Activated CD4-positive, alpha-beta T cell treated with anti-CD3 and anti-CD28 coated beads, Interleukin-2, Interleukin-6, amounts not matched to agents 100 ng/mL and 50 ng/mL, durations not matched to agents 16 hours and 8 hours (primary cell): ENCODE measurements at places on chromosomes 7 and 10.

GRCh38 chr10:45023426-45023825 is 22.7 kb downstream of the ZNF22 start:
- no peak for DNase-seq

DNA sequence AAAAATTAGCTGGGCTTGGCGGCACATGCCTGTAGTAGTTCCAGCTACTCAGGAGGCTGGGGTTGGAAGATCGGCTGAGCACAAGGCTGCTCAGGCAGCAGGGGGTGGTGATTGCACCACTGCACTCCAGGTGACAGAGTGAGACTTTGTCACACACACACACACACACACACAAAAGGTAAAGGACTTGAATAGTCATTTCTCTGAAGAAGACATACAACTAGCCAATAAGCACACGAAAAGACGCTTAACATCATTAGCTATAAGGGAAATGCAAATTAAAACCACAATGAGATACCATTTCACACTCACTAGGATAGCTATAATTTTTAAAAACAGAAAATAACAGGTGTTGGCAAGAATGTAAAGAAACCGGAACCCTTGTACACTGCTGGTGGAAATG is 48.6 kb downstream of the HIP1 start:
- no peak for DNase-seq

- DNase-seq = no peak
Observed at GRCh38 chr10:7773845-7774801, 13.7 kb downstream of the KIN start.

- DNase-seq = no peak
Observed at GRCh38 chr7:26060733-26061677, 91.0 kb upstream of the NFE2L3 start.

DNA sequence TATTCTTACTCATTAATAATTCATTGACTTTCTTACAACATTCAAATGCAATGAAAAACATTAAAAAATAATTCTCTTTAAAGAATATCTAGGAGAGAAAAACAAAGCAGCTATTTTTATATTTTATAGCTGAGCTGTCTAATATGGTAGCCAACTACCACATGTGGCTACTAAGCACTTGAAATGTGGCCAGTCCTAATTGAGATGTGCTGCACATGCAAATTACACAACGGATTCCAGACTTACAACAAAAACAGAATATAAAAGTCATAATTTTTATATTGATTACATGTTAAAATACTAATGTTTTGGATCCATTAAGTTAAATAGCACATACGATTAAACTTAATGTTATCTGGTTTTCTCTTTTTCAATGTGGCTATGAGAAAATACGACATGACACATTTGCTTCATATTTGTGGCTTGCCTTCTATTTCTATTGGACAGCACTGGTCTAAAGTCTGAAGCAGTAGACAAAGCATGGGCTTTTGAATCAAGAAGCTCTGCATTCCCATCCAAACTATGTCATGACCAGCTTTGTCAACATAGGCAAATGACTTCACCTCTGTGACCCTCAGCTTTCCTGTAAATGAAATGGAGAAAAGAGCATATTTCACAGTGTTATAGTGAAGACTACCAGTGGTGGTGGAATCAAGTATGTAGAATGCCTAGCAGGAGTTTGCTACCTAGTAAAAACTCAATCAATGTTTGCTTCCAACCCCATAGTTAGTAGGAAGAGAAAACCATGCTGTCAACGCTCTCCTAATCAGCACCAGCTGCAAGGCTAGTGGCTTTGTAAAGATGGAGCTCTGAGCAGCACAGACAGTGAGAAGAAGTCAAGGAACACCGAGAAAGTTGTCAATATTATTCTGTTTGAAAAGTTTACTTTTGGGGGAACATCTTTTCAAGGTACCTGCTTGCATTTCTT is 37.1 kb upstream of the GDF10 start:
- DNase-seq = no peak

DNA sequence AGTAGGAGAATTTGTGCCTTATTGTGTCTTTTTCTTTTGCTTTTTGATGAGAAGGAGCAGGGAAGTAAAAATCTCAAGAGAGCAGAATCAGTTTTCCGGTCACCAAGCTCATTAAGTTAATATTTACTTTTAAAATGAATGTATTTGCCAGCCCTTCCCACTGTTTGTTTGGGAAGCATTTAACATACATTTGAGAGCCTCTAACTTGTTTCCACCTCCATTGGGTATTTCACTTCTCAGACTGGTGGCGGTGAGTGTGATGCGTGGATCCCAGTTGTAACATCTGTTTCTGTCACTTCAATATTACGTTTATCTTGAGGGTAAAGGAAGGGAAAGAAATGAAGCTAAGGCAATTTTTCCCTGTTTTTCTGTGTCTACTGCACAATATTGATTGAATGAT is 22.8 kb downstream of the CDK14 start:
- no peak for DNase-seq

DNA sequence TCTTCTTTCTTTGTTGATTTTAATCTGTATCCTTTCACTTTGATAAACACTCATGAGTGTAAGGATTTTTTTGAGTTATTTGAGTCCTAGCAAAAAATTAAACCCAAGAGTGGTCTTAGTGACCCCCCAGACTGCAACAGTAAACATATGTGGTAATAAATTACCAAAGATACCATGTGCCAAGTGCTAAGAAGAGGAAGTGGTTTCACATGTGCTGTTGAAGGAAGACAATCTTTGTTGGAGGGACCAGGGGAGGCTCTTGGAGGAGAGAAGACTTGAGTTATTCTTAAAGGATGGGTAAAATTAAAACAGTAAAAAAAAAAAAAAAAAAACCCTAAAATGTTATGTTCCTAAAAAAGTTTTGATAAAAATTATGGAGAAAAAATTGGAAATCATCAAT is 150.2 kb downstream of the SEC23IP start:
- no peak for DNase-seq

DNA sequence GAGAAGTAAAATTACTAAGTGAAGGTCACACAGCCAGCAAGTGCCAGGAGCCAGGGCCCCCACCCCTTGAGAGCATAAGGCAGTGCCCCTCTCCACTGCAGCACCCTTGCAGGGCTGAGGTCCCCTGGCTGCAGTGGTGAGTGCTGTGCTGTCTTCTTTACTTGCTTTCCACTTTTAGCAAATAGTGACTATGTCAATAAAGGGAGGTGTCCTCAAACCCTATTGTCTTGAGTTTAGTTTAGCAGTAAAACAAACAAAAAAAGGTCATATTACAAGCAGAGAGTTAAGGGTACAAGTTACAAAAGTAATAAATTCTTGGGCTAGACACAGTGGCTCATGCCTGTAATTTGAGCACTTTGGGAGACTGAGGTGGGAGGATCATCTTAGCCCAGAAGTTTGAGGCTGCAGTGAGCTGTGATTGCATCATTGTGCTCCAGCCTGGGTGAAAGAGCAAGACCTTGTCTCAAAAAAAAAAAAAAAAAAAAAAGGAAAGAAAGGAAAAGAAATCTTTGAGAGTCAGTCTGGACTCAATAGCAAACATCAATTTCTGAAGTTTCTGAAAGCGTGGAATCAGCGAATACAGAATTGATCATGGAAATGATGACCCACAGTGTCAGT is 39.0 kb upstream of the KIF5B start:
- DNase-seq = no peak

- DNase-seq = no peak
Observed at GRCh38 chr10:34613491-34613890, 201.6 kb downstream of the PARD3 start.

GRCh38 chr7:6271060-6271658 is 1.3 kb downstream of the CYTH3 start:
- DNase-seq = peak; percentile 10

- DNase-seq = no peak
Observed at GRCh38 chr10:133347710-133348517, 741 bp downstream of the PRAP1 start.

DNA sequence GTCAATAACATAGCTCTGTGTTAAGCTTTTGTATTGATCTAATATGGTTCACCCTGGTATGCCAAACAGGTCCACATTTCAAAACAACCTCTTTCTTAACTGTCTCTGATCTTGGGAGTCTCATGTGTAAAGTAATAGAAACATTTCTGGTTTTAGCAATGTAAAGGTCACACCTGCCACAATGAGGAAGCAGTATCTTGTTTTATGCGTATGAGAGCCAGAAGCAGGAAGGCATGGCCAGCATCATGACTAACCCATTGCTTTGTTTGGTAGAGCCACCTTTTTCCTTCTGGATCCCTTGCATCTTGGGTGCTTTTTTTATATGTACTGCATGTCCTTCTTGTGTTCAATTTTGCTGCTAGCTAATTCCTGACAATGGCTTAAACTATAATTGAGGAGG is 411.3 kb upstream of the SEMA3C start:
- no peak for DNase-seq

DNA sequence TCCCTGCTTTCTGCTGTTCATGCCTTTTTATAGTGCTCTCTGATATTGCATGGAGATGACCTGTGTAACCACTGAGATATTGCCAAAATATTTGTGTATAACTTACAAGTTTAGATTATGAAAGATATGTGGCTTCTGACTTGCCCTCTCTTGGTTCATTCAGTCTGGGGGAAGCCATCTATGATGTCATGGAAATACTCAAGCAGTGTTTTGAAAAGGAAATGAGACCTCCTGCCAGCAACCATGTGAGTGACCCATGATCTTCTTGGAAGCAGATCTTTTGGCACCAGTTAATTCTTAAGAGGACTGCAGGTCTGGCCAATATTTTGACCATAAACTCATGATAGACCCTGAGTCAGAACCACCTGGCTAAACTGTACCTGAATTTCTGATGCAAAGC is 183.0 kb downstream of the THSD7A start:
- DNase-seq = no peak

DNA sequence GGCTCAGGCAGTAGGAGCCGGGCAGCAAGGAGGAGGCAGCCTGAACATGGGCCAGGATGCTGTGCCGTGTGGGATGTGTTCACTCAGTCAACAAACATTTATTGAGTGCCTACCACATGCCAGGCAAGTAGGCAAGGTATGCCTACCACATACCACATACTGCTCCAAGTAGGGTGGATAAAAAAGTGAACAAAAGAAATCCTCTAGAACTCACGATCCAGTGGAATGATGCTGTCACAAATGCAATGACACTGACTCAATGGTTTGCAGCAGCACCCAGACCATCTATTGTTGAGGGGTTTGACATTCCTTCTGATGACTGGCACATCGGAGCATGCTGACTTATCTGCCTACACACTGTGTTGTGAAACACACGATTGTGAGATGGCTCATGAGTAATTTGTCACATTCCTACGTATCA is 413.5 kb downstream of the NRG3 start:
- DNase-seq = no peak

DNA sequence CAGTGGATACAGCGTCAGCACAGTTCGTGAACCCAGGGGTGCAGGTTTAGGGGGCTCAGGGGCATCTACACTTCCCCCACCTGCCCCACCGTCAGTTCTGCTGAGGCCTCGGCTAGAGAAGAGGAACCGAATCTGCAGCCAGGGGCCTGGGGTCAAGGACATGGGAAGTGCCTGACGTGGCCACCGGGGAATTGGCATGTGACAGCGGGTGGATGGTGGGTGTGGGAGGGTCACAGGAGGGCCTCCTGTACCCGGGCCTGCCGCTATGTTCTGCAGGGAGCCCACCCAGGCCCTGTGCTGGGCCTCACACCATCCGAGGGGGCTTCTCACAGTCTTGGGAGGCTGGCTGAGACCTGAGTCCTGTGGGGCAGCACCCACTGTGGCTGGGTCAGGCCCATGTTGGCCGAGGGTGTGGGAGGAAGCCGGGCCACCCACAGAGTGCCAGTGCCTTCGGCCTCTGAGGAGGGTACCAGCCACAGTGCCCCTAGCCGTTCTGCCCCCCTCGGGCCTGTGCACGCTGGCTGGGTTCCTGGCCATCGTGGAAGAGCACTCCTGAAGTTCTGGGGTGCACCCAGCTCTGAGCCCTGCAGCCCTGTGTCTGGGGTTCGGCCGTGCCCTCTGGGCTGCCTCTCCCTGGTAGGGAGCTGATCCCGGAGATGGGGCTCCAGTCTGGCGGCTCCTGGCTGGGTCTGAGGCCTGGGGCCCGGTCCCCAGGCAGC is 5.9 kb downstream of the TTYH3 start:
- no peak for DNase-seq

- DNase-seq = no peak
Observed at GRCh38 chr10:113690749-113691148, 11.0 kb downstream of the CASP7 start.

- DNase-seq = no peak
Observed at GRCh38 chr7:45606050-45606449, 31.9 kb downstream of the ADCY1 start.

DNA sequence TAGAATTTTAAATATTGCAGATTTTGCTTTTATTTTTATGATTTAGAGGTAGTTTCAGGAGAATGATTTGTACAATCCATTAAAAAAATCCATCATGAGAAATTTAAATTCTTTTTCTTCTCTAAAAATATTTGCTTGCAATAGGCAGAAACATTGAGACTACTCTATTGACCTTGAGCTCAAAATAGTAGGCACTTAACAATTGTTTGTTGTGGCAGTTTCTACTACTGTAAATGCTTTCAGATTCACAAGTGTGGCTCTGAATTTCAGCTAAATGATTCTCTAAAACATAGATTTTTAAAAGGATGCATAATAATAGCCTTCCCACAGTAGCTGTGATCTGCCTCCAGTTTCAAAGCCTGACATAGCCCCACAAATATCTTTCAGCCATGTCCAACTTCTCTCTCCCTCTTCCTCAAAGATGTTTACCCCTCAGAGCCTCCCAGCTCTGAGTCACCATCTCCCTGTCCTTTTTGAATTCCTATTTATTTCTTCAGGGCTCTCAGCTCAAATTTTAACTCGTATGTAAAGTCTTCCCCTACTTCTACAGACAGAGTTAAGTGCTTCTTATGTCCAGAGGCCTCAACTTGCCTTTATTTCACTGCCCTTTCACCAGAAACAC is 160.5 kb downstream of the AOAH start:
- no peak for DNase-seq

DNA sequence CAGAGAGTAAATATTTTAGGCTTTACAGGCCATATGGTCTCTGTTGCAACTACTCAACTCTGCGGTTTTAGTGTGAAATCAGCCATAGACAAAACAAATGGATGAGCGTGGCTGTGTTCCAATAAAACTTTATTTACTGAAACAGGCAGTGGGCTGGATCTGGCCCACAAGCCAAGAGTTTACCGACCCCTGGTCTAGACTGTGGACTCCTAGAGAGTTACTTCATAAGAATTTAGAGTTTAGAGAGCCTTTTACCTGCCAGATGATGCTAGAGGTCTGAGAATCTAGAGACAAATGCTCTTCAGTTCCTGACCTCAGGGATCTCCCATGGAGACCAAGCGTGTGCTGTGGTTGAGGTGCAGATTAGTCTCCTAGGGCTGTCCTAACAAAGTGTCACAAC is 174.8 kb downstream of the PTEN start:
- no peak for DNase-seq

- DNase-seq = no peak
Observed at GRCh38 chr7:158421361-158421760, 166.3 kb downstream of the PTPRN2 start.

DNA sequence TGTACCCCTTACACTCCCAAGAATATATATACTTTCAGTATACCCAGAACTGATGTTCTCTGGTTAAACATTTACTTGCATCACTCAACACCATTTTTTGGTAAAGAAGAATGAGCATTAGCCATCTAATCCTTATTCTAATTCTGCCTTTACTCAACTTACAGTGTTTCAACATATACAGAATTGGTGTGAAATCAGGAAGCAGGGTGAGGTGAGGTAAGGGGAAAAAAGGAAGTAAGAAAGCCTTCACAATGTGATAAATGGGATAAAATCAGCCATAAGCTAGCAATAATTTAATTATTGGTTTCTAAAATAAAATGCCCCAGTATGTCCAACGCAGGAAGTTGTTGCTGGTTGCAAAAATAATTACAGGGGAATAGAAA is 605.4 kb downstream of the KCNMA1 start:
- no peak for DNase-seq
